NCI-H1417 treated with DMSO at 0.1 percent for 48 hours (cell line): ENCODE measurements at places on chromosomes 7 and 10.

GRCh38 chr7:48158404-48158803 lies 12.9 kb upstream of the ABCA13 start:
- DNase-seq = no peak

GRCh38 chr10:17038627-17039026 lies 91.0 kb downstream of the CUBN start:
- DNase-seq = no peak

DNA sequence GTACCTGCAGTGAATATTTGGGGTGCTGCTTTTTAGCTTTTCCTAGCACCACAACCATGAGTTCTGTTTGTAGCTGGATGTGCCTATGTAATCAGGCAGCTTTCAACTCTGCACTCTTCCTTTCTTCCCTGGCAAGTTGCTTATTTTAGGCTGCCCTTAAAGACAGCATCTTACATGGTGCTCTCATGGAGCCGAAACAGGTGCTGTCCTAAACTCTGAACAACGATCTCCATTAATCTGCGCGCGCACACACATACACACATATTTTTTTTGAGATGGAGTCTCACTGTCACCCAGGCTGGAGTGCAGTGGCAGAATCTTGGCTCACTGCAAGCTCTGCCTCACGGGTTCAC lies 9.1 kb downstream of the RPS24 start:
- no peak for DNase-seq

- peak; percentile 70 for DNase-seq
Measured at GRCh38 chr7:16795624-16796023, 9.2 kb downstream of the AGR2 start.

- no peak for DNase-seq
Measured at GRCh38 chr10:3231951-3232730, 59.6 kb upstream of the PITRM1 start.

- DNase-seq = no peak
Measured at GRCh38 chr7:46244757-46245156, 323.7 kb upstream of the IGFBP3 start.

DNA sequence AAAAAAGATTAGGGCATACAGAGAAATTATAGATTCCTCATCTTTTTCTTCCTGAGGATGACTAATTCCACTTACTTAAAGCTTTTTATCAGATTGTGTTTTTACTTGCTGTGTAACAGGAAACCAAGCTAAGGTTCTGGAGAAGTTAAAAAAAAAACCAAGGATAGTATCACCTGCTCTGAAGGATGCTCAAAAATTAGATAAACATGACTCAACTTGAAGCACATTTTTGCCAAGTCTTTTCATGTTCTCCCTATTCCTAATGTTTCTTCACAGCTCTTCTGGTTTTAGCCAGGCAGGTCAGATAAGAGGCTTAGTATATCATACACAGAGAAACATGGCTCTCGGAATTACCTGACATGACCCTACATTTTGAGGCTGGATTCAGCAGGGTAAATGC lies 90.3 kb downstream of the CPEB3 start:
- no peak for DNase-seq

- no peak for DNase-seq
Measured at GRCh38 chr10:97919012-97919411, 69.4 kb downstream of the GOLGA7B start.

- DNase-seq = no peak
Measured at GRCh38 chr7:23276947-23277346, 22.2 kb upstream of the MALSU1 start.

- no peak for DNase-seq
Measured at GRCh38 chr10:21634599-21635365, 100.8 kb downstream of the MLLT10 start.

DNA sequence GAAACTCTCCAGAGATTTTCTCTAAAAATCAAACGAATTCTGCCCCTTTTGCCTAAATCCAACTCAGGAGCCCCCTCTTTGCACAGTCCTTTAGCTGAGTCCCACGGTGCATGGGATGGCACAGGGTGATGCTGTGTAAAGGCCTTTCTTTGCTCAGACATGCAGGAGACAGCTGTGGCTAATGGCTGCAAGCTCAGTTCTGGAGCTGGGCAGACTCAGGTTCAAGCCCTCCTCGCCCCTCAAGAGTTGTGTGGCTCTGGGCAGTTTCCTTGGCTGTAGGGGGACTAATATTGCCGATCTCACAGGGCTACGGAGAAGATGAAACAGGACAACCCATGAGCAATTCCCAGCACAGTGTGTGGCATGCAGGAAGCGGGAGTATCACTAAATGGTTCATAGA lies 42.6 kb downstream of the CLEC2L start:
- DNase-seq = no peak

- DNase-seq = no peak
Measured at GRCh38 chr7:22380333-22380732, 23.4 kb upstream of the RAPGEF5 start.

GRCh38 chr10:52379287-52379686 lies 65.2 kb downstream of the DKK1 start:
- no peak for DNase-seq

DNA sequence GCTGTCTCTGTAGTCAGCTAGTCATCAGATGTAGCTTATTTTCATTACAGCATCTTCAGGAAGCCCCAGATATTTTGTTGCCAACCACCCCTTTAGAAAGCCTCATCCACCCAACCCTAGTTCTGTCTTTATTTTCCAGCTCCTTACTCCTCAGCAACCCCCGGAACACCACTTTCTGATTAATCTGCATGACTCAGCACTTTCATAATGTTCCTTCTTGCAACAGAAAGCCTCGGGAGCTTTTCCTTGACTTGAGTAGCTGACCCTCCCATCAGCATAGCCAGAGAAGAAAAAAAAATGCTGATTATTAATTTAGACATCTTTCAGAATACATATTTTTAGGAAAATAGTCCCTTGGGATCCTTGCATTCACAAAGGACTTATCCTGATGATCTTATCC lies 244.0 kb upstream of the CXCL12 start:
- no peak for DNase-seq

DNA sequence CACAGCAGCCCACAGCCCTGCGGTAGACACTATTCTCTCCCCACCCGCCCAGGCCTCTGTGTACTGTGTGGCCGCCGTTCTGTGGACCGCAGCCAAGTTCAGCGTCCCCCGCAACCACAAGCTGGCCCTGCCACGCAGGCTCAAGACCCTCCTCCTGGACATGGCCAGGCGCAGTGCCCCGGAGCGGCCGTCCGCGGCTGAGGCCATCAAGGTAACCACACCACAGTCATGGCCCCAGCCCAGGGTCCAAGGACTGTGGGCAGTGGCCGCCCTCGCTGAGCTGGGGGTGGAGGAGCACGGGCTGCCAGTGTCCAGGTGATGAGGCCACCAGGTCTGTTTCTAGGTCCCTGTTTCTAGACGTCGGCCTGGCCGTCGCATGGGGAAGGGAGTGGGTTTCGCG lies 34.4 kb upstream of the UTF1 start:
- DNase-seq = no peak

- DNase-seq = peak; percentile 43
Measured at GRCh38 chr10:75887992-75888680, 456.7 kb downstream of the LRMDA start.

DNA sequence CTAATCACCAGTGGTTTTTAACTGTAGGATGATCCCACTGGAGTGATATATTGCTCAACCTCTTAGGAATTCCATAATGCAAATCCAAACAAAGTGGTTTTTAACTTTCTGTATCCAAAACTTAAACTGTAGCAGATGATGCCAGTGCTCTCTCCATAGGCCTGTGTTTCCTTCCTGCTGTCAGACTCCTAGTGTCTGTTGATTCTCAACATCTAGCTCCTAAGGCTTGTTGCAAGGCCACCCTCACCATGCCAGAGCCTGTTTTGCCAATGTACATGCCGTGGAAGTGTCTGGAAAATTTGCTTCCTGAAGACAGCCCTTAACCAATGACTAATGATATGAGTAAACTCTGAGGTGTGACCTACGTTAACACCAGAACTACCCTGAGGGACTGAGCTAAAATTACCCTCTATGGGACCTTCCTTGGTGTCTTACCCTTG lies 39.3 kb downstream of the C1GALT1 start:
- no peak for DNase-seq

GRCh38 chr10:127055263-127055662 lies 141.1 kb downstream of the INSYN2A start:
- no peak for DNase-seq

DNA sequence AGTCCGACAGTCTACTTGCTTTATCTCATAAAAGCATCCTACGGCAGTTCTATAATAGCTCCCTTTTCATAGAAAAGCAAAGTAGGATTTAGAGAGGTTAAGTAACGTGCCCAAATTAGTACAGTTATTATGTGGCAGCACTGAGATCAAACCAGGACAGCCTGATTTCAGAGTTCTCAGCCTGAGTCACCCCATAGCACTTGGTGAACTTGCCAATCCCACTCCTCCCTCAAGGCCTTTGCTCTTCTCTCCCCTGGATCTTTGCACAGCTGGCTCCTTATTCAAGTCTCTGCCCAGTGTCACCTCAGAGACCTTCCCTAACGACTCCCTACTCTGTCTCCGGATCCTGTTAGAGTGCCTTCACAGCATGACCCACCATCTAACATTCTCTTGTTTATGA lies 438.0 kb upstream of the NFE2L3 start:
- DNase-seq = no peak

GRCh38 chr10:83925133-83925532 lies 214.2 kb upstream of the GHITM start:
- no peak for DNase-seq

DNA sequence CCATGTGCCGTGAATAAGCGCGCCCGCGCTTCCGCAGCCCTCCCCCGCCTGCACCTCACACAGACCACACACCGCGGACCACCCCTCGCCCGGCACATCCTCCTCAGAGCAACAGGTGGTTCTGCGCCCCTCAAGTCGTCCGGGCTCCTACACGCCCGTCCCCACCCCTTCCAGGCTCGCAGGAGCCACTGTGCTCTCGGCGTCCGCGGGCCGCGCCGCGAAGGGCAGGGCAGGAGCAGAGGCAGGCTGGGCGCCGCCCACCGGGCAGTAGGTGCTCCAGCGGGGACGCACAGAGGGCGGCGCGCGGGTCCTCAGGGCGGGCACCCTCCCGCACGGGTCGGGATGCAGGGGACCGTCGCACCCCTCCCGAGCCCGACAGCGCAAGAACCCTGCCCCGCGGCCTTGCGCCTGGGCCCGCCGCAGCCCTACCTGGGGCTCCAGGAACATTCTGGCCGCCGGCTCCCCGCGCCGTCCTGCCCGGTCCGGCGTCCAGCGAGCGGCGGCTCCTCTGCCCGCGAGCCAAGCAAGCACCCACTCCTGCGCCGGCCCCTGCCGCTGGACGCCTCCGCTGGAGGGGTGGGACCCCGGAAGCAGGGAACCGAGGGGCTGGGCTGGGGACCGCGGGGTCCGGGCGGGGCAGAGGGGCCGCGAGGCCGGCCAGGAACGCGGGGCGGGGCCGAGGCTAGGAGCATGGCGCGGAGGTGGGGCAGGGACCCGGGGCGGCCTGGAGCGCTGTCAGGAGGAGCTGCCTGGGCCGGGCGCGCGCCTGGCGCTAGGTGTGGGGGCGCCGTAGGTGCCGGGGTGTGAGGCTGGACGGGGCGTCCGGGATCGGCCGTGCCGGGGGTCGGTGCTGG lies 37.4 kb downstream of the RASGEF1A start:
- DNase-seq = no peak

DNA sequence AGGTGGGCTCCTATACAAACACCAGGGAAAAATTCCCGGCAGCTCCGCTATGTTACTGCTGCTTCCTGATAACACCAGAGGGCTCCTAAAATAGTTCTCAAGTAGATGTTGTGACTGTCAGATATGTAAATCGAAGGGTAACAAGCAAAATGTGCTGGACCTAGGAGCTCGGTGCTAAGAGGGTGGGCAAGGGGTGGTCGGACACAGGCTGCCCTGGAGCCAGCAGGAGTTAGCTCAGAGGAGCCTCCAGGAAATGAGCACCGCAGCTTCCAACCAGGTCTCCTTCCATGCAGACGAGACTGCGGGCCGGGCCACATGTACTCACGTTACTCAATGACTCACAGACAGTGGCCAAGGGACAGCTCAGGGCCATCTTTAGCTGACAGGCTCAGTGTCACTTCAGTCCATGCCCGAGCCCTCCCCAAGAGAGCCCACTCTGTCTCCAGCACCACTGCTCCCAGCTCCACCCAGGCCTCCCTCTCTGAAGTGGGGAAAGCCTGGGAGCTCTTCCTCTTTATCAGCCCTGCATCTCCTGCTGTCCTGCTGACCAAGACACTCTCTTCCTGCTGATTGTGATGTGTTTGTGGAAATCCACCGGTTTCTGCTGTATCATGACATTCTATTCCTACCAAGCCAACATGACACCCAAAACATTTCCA lies 37.2 kb upstream of the TMEM273 start:
- DNase-seq = no peak

DNA sequence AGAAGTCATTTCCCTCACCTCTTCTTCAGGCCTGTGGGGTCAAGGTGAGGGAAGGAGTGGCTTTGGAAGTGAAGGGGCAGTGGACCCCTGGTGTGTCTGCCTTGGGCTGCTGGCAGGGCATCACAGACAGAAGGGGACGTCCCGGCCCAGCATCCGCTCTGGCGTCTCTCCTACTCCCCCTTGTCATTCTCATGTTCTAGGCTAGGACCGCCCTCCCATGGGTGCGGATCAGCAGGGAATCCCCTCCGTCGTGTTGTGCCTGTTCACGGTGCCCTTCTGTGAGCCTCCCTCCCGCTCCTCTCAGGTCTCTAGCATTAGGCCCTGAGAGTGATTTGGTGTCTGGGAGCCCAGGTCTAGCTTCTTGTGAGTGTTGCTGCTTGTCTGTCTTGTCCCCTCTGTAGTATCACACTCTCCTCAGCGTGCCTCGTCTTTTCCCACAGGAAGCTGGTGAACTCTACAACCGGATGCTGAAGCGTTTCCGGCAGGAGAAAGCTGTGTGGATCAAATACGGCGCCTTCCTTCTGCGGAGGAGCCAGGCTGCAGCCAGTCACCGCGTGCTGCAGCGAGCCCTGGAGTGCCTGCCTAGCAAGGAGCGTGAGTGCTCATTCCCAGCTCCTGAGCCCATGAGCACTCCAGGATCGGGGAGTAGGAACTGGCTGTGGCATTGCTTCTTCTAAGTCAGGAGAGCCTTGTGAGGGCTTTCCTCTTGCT lies 8.5 kb downstream of the CALHM2 start:
- DNase-seq = no peak

- no peak for DNase-seq
Measured at GRCh38 chr7:69800495-69800894, 202.2 kb downstream of the AUTS2 start.

DNA sequence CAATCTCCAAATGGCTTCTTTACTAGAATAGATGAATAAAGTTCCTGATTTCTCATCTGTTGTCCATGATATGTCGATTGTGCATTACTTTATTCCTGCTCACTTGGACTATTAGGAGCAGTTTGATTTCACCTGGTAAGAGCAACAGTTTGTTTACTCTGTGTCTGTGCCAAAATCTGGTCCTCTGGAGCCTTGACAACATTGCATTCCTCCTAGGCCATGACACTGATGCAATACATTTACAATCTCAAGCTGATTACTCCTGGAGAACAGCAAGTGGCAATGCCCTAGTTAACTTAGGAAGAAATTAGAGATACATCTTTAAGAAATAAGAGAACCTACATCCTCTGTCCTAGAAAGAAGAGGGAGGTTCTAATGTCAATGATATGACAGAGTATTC lies 71.8 kb downstream of the SGCE start:
- no peak for DNase-seq

DNA sequence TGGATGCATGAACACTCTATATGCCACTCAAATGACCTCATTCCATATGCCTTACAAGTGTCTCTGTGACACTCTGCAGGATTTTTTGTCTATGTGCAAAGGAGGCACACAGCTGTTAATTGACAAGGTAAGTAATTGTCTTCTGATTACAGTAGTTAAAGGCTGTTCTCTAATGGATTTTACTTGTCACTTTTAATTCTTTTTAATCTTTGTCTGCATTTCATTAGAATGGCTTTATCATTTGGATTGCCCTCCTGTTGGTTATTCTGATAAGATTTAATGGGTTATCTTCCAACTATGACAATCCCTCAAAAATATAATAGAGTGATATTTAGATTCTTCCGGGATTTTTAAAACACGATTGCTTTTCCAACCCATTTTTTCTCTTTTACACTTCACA lies 290.0 kb upstream of the TEX47 start:
- DNase-seq = no peak
